ENCODE measurements at places on chromosomes 2 and 18.

DNA sequence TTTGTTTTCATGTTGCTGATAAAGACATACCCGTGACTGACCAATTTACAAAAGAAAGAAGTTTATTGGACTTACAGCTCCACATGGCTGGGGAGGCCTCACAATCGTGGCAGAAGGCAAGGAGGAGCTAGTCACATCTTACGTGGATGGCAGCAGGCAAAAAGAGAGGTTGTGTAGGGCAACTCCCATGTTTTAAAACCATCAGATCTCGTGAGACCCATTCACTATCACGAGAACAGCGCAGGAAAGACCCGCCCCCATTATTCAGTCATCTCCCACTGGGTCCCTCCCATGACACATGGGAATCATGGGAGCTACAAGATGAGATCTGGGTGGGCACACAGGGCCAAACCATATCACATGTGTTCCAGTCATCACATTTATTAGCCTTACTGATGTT lies 16.8 kb downstream of the AQP12A start:
- DNase-seq: no peak

- DNase-seq: peak; percentile 19
Measured at GRCh38 chr18:61635901-61636528, 256.8 kb downstream of the RNF152 start.

DNA sequence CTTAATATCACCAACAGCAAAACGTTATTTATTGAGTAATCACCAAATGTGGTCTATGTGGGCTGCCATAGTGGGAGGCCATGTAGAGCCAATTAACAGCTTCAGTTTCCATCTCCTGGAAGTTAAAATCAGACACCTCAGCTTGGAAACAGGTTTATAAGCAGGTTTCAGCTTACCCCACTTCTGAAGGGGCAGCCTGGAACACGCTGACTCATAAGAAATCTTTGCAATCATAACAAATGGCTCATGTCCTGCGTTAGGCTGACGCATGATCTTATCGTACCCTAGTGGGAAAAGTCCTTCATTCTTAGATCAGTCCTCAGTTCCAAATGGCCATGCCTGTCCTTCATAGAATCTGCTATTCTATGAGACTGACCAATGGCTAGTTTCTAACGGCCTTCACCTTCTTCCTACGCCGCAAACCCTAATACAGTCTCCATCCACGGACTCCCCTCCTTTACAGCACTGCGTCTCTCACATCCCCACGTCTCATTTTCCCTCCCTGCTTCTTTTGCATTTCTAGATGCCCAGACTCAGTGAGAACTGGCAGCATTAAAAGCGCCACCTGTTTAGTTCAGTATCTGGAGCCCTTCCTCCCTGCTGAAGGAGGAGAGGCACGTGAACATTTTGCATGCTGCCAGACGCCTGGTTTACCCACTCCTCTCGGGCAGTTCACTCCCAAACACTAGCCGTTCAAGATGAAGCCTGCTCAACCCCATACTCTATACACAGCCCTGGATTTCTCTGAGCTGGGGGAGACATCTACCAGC lies 24.2 kb upstream of the BZW1 start:
- DNase-seq: no peak

DNA sequence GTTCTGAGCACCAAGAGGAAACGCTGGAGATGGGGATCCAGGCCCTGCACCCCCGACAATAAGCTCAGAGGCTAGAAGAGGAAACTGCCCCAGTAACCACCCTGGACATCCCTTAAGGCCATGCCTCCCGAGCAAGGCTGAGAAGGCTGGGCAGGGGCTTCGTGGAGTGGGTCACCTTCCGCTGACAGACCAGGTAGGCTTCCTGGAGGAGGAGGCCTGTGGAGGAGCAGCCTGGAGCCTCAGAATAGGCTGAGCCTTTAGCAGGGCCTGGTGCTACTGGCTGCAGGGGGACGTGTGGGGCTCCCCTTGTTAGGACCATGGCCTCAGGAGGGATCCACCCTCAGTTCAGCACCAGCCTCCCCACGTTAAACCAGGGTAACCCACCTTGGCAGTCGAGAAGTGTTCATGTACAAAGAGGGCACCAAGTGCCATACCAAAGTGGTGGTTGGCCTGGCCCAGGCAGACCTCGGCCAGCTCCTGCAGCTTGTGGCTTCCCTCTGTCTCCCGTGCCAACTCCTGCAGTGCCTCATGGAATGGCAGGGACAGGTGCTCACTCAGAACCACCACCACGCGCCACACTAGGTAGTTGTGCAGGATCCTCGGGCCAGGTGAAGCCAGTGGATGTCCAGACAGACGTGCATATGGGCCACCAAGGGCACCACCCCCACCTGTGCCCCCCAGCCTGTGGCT lies 28.5 kb upstream of the ALPP start:
- DNase-seq: no peak

DNA sequence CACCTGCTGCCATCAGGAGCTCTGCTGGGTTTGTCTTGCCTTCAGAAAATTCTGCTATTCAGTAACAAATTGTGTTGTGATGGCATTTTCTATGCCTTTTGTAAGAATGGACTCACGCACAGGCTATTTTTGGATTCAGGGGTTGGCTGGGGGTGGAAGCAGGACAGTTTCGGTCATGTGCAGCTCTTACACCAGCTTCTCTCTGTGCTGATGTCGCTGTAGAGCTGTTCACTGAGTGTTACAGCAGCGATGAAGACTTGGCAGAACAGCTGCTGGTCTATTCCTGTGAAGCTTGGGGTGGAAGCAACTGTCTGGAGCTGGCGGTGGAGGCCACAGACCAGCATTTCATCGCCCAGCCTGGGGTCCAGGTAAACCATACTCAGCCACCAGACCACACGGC lies 49.2 kb downstream of the TRPM8 start:
- DNase-seq: no peak

All from stimulated activated CD4-positive, alpha-beta T cell treated with anti-CD3 and anti-CD28 coated beads, Interleukin-4, amount 100 ng/mL, for 1 hour (primary cell).